ENCODE measurements at places on chromosomes 3 and 15.

GRCh38 chr15:55250392-55250791 lies 39.2 kb downstream of the RAB27A start:
- no peak for DNase-seq

GRCh38 chr3:194312186-194312742 lies 38.9 kb downstream of the CPN2 start:
- no peak for DNase-seq

- no peak for DNase-seq
These were observed 259.4 kb upstream of the PROK2 start for GRCh38 chr3:72044231-72044855.

- DNase-seq = no peak
These were observed 11.0 kb downstream of the TBL1XR1 start for GRCh38 chr3:177186306-177186705.

DNA sequence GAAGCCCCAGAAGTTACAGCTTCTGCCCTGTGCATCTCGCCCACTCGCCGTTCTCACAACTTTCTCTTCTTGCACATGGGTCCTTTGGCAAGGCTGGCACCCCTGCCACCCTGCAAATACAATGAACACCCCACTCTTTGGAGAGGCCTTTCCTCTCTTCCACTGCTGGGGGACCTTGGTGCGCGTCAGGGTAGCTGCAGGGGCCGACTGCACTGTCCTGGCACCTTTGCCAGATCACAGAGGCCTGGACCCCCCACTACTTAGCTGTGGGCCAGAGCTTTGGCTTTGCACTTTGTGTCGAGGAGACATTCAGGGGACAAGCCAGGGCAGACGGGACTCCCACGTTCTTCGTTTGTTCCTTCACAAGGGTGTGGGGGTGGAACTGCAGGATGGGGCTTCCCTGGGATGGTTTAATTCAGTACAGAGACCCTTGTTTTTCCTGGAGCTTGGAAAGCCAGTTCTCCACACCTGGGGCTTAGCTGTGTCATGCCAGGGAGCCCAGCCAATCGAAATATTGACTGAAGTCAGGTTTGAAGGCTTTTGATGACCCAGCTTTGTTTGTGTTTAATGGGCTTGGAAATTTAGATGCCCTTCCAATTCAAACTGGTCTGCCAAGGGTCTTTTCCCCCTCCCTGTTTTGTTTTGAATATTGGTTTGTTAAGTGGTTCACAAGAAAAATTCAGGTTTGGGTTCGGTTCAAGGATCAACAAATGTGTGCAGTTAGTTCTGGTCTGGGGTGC lies 256.1 kb upstream of the TLE3 start:
- DNase-seq = no peak

DNA sequence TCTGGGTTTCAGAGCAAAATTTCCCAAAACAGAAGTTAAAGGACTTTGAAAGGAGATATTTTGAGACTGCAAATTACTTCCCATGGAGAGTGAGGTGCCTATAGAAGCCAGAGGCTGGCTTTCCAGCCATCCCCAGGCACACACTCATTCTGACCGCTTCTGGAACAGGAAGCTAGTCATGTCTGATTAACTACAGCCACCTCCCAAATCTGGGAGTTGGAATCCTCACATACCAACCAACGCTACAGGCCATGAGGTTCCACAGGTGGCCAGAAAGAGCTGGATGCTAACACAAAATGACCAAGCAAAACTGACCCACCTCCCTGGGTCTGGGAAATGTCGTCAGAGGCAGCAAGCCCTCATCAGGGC lies 87.2 kb downstream of the SNRK start:
- no peak for DNase-seq

- no peak for DNase-seq
These were observed 3.5 kb upstream of the CPNE4 start for GRCh38 chr3:132038198-132038825.

GRCh38 chr15:41128174-41128902 lies 12.3 kb upstream of the INO80 start:
- no peak for DNase-seq

GRCh38 chr15:67175643-67176071 lies 78.8 kb downstream of the AAGAB start:
- DNase-seq = no peak

DNA sequence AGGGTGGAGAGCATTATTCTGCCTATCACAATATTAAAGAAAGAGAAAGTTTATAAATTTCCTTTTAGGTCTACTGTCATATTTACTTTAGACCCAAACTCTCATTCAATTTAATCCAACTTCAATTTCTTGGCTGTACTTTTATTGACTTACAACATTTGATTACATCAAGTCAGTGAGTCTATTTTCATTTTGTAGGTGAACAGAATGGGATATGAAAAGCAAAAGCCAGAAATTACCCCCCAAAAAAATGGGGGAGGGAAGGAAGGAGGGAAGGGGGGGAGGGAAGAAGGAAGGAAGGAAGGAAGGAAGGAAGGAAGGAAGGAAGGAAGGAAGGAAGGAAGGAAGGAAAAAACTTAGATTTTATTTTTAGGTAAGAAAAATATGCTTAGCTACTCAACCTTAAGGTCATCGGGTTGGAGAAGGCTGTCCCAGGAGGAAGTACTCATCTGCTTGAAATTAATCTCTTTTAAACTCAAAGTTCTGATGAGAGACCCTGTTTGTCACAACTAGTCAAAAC lies 320.1 kb upstream of the ATP11B start:
- DNase-seq = no peak

DNA sequence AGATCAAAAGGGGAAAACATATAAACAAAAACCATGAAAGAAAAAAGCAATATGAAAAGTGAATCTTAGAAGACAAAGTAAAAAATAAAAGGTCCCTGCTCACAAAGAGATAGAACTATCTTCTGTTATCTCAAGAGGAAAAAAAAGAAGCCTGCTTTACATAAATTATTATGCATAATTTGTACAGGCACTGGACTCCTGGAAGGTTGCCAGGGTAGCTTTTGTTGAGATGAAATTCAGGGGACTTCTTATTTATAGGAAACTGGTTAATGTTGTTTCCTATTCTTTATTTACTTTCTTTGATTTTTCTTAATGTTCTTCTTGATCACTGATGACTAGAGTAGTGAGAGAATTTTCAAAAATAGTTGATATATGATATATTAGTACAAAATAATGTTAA lies 66.9 kb downstream of the PPM1L start:
- DNase-seq = no peak

- no peak for DNase-seq
These were observed 1045.7 kb upstream of the CFAP20DC start for GRCh38 chr3:60095516-60095915.

GRCh38 chr15:91268510-91268909 lies 168.5 kb downstream of the SV2B start:
- DNase-seq = no peak

DNA sequence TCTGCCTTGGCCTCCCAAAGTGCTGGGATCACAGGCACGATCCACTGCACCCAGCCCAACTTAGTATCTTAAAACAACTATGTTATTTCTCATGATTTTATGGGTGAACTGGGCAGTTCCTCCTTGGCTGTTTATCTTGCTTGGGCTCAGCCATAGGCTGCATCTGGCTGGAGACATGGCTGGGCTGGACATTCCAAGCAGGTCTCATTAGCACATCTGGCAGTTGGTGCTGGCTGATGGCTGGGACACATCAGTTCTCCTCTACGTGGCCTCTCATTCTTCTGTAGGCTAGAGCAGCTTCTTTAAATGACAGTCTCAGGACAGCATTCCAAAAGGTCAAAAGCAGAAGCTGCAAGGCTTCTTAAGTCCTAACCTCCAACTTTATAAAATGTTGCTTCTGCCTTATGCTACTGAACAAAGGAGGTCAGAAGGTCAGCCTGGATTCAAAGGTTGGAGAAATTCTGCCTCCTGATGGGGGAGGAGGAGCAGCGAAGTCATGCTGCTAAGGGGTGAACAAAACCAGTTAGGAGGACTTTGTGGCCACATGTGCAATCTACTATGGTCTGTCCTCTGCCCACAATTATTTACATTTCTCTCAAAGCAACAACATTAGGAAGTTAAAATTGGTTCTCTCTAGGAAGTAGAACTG lies 144.0 kb downstream of the AQP9 start:
- DNase-seq = no peak

- DNase-seq = no peak
These were observed 100.4 kb upstream of the OSBPL11 start for GRCh38 chr3:125695688-125696087.

DNA sequence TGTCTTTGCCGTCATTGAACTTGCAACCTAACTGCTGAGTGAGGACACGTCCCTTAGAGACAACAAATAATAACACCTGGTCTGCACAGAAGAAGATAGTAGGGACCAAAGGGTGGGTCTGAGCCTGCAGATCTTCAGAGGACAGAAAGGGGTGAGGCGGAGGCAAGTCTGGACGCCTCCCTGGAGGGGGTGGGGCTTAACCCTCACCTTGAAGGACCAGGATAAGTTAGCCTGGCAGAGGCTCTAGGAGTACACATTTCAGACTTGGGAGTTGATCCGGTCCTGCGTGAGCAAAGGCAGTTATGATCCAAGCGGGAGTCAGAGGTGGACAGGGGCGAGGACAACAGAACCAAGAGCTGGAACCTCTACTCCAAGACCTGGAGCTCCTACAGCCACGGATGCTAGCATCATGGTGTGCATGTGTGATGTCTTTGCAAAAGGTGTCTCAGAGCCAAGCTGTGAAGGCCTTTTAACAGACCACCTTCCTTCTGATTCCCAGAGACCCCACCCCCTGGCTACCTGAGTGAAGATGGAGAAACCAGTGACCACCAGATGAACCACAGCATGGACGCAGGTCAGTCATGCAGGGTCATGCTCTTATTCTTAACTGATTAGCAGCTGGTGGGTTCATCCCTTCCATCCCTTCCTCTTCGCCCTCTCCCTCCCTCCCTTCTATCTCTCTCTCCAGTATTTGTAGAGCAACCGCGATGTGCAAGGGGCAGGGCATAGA lies 88.0 kb downstream of the AAGAB start:
- no peak for DNase-seq

- DNase-seq = no peak
These were observed 176.2 kb downstream of the EFHB start for GRCh38 chr3:19757773-19758172.

- DNase-seq = no peak
These were observed 13.5 kb upstream of the APOD start for GRCh38 chr3:195597229-195597628.

DNA sequence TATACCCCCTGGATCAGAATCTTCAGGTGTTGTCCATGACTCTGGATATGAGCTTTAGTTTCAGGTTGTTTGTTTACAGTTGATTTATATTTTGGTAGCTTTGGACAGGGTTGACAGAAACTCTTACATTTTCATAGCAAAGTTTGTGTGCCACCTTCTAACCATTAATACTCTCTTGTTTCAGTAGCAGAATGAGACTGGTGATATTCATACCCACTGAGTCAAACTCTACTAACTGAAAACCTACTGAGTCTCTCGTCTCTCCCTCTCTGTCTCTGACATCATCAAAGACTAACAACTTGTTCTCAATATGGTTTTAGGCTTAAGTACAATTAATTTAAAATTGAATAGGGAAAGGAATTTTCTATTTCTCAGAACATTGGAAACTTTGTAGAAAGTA lies 282.3 kb downstream of the CNTN6 start:
- no peak for DNase-seq

GRCh38 chr3:185308126-185308754 lies 54.4 kb upstream of the EHHADH start:
- peak; percentile 14 for DNase-seq

All from T-helper 9 cell (primary cell).